ENCODE measurements at places on chromosomes 7 and 10.

- no peak for DNase-seq
Measured at GRCh38 chr7:30522159-30522558, 17.5 kb upstream of the GGCT start.

- no peak for DNase-seq
Measured at GRCh38 chr7:133401225-133401624, 148.3 kb downstream of the EXOC4 start.

- peak; percentile 72 for DNase-seq
Measured at GRCh38 chr10:110226543-110226925, 19.1 kb downstream of the MXI1 start.

- no peak for DNase-seq
Measured at GRCh38 chr7:91266689-91267090, 2.5 kb downstream of the FZD1 start.

DNA sequence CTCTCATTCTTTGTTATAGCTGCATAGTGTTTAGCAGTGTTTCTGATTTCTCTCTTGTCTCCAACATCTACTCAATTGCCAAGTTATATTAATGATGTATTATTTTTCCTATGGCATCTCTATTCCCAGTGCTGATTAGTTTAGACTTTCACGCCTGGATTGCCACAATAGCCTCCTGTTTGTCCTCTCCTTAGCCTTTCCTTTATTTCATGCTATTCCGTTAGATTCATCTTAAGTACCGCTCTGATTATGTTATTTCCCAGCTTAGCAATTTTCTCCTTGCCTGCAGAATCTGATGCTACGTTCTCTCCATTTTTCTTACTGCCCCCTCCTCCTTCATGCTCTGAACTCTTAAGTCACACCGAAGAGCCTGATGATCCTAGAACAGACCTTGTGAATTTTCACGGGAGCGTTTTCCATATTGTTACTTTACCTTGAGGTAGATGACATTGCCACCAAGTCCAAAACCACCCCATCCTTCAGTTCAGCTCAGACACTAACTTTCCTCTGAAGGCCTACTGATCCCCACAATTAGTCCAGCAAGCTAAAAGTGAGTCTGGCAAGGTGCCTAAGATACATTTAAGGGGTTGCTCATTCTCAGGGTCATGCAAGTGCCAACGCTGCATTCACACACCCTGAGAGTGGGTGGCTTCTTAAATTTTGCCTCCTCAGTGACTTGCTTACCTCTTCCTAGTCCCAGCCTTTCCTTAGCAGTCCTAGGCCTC lies 6.6 kb upstream of the NRF1 start:
- no peak for DNase-seq

DNA sequence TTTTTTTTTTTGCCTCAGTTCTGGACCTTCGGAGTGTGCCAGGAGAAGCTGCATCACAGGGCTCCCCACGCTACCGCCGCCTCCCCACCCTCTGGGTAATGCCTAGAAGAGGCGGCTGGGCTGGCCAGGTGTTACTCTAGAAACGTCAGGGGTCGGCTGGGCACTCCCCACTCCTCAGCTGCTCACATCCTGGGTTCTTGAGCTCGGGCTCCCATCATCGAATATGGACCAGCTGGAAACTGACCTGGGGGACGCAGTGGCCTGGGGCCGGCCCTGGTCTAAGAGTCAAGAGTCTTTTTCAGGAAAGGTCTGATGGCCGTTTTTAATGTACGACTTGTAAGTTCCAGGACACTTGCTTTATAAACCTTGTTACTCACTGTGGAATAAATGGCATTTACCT lies 326.5 kb downstream of the WDR37 start:
- DNase-seq, result no peak

DNA sequence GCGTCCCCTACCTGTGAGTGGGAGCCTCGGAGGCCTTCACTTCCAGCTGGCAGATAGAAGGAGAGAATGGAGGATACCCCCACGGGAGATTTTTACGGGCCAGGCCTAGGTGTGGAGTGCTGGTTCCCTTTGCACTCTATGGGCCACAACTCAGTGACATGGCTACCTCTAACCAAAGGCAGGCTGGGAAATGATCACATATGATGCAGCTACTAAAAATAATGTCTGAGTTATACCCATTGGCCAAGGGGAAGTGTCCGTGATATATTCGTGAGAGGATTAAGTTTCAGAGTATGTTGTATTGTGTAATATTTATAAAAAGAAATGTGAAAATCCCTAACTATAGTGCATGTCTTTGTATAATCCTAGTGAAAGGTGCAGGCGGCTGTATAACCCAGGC lies 13.5 kb upstream of the HIPK2 start:
- DNase-seq, result no peak

DNA sequence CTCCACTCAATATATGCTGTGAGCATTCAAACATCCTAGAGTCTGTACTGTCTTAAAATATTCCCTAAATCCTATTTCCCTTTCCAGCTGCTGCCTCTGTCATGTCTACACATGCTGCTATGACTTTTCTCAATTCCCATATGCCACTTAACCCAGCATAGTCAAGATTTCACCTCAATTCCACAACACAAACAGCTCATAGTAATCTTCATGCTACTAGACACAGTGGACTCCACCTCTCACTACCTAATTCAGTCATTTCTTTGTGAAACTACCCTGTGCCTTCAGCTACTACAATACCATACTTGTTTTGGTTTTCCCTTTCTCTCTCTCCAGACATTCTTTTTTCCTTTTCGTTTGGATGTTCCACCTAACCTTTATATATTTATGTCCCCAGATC lies 45.5 kb downstream of the GSAP start:
- no peak for DNase-seq

DNA sequence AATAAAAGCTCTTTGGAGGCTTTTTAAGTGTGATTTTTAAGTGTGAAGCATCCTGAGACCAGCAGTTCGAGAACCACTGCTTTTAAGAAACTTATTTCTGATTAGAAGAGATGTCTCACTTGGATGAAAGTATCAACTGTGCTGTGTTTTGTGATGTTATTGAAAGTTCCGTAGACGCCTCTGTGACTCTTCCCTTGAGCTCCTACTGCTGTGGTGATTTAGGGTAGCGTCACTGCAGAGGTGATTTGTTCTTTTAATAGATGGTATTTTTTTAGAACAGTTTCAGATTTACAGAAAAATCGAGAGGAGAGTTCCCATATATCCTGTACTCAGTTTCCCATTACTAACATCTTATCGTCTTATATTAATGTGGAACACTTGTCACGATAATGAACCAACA lies 29.5 kb downstream of the FBH1 start:
- no peak for DNase-seq

DNA sequence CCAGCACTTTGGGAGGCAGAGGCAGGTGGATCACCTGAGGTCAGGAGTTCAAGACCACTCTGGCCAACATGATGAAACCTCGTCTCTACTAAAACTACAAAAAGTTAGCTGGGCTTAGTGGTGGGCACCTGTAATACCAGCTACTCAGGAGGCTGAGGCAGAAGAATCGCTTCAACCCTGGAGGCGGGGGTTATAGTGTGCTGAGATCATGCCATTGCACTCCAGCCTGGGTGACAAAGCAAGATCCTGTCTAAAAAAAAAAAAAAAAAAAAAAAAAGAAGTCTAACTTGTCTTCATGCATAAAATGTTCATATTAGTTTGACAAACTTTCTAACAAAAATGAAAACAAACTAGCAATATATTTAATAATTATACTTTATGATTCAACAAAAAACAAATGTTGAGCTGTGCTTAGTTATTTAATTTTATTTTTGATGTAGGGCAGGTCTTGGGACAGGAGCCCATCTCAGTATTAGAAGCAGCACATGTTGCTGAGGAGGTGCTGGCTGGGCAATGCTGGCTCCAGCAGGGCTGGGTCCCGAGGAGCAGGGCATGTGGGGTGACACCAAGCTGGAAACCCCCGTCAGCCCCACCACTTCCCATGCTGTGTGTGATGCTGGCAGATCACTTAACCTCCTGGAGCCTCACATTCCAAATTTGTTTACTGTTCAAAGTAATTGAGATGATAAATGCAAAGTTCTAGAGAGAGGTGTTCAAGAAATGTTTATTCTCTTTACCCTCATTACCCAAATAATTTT lies 335.3 kb upstream of the KLF6 start:
- no peak for DNase-seq

GRCh38 chr10:13930120-13930519 lies 343.4 kb downstream of the PRPF18 start:
- no peak for DNase-seq

DNA sequence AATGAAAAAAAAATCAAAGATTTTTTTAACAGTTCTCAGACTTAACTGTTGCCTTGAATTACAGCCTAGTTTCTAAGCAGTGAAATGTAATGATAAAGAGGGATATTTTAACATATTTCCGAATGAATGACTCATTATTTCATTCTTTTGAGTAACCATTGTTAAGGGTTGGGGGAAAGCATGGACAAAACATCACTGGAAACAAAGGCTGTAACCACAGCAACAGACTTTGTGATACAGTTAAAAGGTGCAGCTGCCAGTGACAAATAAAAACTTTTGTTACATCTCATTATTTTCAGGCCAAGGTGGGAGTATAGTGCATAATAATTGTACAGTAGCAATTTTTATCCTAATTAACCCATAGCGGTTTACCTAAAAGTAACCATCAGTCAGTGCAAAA lies 172.6 kb downstream of the LRRTM3 start:
- no peak for DNase-seq

DNA sequence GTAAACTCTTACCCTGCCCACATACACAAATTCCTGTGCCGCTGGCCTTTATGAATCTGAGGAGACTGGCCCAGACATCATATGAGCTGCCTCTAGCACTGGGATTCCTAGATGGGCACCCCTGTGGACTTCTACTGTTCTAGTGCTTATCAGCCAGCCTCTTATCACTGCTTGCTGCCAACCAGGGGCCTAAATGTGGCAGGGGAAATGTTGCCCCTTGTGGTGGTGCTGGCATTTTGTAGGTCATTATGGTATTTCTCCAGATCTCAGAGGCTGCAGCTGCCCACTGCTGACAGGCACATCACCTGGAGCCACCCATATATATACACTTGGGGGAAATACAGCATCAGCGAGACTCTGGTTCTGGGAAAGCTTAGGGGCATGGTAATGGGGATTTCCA lies 5.4 kb downstream of the SFR1 start:
- no peak for DNase-seq

- no peak for DNase-seq
Measured at GRCh38 chr10:23331567-23332301, 12.9 kb downstream of the C10orf67 start.

DNA sequence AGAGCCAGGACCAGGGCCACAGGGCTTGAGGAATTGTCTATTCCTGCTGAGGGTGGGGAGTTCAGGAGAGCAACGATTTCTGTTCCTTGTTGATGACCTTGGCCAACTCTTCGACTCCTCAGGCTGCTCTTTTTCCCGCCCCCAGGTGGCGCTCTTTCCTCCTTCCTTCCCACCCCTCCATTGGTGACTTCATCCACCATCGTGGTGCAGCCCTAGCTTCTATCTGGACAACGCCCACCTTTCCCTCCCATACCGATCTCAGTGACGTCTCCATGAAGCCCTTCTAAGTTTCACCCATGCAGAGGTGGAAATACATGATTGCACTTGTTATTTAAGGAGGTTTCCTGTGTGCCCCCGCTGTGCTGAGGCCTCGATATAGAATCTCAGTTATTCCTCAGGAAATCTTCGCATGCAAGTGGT lies 22.1 kb upstream of the CARD11 start:
- no peak for DNase-seq

- DNase-seq, result no peak
Measured at GRCh38 chr7:108818742-108819141, 249.1 kb downstream of the DNAJB9 start.

DNA sequence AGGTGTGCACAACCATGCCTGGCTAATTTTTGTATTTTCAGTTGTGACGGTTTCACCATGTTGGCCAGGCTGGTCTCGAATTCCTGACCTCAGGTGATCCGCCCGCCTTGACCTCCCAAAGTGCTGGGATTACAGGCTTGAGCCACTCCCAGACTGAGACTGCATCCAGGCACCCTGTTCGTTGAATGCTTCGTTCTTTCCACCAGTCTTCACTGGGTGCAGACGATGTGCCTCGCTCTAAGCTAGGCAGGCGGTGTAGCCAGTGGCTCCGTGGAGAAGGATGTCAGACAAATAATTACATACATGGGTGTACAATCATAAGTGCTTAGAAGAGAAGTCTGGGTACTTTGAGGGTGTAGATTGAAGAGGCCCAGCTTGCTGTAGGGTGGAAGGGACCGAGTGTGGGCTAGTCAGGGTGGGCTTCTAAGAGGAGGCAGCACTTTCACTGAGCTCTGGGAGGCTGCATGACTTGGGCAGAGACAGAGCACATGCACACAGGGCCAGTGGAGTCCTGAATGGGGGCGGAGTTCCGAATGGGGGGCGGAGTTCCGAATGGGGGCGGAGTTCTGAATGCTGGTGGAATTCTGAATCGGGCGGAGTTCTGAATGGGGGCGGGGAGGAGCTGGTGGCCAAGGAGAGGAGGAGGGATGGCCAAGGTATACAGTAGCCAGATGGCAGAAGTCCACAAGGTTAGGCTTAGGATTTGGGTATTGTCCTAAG lies 74.3 kb downstream of the COL26A1 start:
- no peak for DNase-seq

DNA sequence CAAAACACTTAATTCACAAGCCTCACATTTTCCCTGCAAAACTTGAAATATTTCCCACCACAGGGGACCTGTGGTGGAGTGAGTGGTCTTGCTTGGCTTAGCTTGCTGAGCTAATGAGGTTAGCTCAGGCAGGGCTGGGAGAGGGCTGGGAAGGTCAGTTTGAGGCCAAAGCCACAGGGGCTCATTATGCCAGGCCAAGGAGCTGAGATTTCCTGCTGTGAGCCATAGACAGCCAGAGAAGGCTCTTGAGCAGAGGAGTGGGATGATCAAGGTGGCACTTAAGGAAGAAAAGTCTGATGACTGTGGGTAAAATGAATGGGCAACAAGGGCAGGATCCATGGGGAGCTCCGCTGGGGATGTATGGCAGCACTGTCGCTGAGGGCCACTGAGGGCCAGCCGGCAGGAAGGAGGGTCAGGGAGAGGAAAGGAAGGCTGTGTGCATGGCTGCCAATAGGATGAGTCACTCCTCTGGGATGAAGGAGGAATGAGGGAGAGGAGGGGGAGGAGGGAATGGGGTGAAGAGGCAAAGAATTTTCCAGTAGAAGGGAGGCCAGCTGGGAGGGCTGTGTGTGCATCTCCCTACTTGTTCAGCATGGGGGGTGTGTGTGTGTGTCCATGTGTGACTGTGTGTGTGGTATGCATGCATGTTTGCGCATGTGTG lies 18.7 kb upstream of the ZNF488 start:
- DNase-seq, result no peak

GRCh38 chr10:4278186-4278585 lies 493.2 kb upstream of the KLF6 start:
- DNase-seq, result no peak

All from stimulated activated CD8-positive, alpha-beta memory T cell treated with anti-CD3 and anti-CD28 coated beads, Interleukin-4, amount 100 ng/mL, for 4 hours (primary cell).